ENCODE measurements at places on chromosomes 7 and 10. TPM values are rescaled to one million over a fixed set of nuclear protein-coding genes. Genes with fewer than 3 reads are reported as not detected.
A peak's percentile ranks its signal among the peaks of the same experiment; 100 is the strongest.

GRCh38 chr10:71575934-71576801 is 143.4 kb downstream of the C10orf105 start:
- no peak for DNase-seq

- DNase-seq, result no peak
These were observed 16.6 kb downstream of the PIP4K2A start for GRCh38 chr10:22697800-22698199.

- DNase-seq, result peak; percentile 55
These were observed 29.0 kb upstream of the WDFY4 start for GRCh38 chr10:48655411-48656240.

DNA sequence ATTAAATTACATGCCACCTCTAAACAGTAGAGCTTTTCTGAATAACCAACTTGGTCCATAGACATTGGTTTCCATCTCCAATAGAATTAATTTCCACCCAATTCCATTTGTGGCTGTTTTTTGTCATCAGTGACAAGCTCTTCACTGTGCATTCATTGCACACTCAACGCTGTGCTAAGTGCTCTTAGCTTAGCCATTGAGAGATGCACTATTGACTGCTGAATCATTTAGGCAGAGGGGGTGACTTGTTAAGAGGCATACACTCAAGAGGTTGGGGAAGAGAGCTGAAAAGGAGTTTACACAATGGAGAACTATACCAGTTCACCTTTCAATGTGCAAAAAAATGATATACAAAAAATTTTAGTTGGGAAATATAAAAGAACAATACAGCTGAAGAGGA is 31.9 kb upstream of the CBLL1 start:
- DNase-seq, result no peak

- DNase-seq, result peak; percentile 86
These were observed 31.3 kb downstream of the LAMB1 start for GRCh38 chr7:107971613-107972012.

The OR2A5 gene
- total RNA-seq, result not detected

DNA sequence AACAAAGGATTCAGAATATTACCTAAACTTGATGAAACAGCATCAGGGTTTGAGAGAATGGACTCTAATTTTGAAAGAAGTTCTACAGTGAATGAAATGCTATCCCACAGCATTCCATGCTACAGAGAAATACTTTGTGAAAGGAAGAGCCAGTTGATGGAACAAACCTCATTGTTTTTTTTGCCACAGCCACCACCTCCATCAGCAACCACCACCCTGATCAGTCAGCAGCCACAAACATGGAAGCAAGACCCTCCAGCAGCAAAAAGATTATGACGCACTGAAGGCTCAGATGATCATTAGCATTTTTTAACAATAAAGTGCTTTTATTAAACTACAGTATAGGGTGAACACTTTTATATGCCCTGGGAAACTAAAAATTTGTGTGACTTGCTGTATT is 98.7 kb downstream of the LRRC4 start:
- no peak for DNase-seq

DNA sequence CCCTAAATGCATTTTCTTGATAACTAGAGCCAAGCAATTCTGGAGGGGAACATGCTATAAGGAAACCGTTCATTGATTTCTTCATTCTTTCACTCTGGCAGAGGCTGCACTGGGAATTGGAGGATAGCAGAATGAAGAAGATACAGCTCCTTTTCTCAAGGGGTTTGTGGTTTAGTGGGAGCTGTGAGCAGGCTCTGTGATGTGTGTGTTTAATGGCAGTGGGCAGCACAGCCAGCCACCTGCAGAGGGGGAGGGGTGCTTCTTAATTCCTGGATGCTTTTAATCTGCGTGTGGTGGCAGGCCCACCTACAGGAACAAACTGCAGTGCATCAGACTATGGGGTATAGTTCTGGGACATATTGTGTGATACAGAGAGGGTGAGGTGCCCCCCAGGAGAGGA is 31.9 kb downstream of the RPS24 start:
- DNase-seq, result no peak

DNA sequence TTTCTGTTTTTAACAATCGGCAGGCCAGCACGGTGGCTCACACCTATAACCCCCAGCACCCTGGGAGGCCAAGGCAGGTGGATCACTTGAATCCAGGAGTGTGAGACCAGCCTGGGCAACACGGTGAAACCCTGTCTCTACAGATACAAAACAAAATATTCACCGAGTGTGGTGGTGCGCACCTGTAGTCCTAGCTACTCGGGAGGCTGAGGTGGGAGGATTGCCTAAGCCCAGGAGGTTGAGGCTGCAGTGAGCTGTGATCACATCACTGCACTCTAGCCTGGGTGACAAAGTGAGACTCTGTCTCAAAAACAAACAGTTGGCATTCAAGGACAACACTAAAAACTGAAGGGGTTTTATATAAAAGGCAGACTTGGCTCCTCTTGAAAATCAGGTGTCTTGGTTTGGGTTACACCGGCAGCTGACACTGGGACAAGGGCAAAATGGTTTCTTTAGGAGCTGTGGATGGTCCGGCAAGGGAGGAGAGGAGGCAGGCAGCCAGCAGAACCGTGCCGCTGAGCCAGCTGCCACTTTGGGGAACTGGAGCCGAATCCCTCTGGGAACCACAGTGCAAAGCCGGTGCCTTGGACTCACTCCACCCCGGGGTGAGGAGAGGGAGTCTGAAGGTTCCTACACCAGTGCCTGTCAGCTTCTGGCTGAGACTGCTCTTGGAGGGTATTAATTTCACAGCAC is 52.6 kb downstream of the CHST3 start:
- no peak for DNase-seq

GRCh38 chr7:16803881-16804673 is 722 bp downstream of the AGR2 start:
- DNase-seq, result peak; percentile 27

DNA sequence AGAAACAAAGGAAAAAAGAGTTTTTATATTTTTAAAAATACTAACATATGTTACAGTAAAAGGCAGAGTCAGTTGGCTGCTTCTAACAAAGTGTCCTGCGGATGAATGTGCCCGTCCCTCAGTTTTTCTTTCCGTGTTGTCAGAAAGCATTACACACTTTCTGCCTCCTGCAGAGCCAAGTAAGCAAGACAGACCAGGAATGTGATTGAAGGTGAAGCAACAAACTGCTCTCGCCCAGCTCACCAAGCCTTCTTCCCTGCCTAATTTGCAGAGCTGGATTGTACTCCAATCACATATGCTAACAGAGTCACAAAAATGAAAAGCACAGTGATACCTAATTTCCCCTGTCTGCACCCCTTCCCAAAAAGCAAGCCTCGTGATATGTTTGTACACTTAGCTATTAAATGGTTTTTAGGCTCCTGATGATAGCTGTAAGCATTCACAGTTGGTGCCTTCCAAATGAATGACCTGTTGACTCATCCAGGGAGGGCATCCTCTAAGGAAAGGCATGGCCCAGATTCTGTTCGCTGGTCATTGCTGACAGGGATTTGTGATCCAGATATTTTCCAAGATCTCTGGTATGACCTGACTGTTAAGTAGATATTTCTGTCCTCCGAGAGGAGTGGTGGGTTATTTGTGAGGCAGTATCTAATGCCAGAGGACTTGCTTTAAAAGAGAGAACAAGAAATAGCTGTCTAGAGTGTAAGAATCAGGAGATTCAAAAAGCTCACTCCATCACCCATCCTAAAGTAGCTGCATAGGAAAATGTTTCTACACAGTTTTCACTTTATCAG is 187.3 kb upstream of the PLXDC2 start:
- DNase-seq, result no peak

- DNase-seq, result no peak
These were observed 8.0 kb downstream of the PARP12 start for GRCh38 chr7:140054751-140055150.

DNA sequence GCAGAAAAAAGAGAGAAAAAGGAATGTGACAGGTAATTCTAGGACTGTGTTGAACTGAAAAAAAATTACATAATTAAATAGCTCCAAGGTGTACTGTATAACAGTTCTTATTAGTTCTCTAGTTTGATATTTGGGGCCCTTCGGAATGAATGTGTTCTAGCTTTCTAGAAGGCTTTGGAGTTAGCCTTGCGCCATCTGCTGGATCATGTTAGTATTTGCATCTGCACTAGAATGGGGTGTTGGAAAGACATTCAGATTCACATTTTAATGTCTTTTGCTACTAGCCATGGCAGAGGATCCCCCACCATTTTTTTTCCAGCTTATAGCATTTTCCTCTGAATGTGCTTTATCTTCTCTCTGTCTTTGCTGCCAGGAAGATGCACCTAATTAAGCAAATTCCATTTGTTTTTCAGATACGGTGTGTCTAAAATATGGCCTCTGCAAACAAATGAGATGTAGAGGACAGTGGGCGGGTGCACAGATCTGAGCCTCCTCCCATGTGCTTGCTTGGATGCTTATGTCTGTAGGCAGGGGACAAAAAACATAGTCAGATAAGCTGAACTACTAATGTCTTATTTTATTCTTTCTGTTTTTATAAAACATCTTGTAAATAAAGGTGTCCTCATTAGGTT is 238.5 kb downstream of the PHF14 start:
- DNase-seq, result peak; percentile 76

- DNase-seq, result peak; percentile 27
These were observed 5.8 kb upstream of the GFRA1 start for GRCh38 chr10:116278846-116279245.

GRCh38 chr10:110475722-110476515 is 21.8 kb upstream of the DUSP5 start:
- DNase-seq, result no peak

- no peak for DNase-seq
These were observed 26.1 kb downstream of the INPP5A start for GRCh38 chr10:132563485-132564248.
